T follicular helper cell (primary cell): ENCODE measurements at places on chromosomes 1 and 21.
A peak's percentile ranks its signal among the peaks of the same experiment; 100 is the strongest.

- no peak for DNase-seq
Measured at GRCh38 chr21:41453198-41453597, 27.2 kb downstream of the MX1 start.

DNA sequence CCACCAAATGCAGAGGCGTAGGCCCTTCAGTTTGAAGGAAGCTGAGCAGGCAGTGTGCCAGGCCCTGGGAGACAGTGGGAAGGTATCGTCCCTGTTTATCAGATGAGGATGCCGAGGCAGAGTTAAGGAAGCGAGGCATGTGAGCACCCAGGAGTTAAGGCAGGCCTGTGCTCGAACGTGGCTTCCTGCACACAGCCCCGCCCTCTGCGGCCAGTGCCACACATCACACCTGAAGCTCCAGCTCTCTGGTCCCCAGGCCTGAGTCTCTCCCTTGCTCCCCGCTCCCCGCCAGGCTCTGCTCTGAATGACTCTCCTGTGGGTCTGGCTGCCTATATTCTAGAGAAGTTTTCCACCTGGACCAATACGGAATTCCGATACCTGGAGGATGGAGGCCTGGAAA lies 32.1 kb downstream of the EPHX1 start:
- no peak for DNase-seq

- DNase-seq = no peak
Measured at GRCh38 chr21:17371450-17371849, 141.4 kb upstream of the CXADR start.

DNA sequence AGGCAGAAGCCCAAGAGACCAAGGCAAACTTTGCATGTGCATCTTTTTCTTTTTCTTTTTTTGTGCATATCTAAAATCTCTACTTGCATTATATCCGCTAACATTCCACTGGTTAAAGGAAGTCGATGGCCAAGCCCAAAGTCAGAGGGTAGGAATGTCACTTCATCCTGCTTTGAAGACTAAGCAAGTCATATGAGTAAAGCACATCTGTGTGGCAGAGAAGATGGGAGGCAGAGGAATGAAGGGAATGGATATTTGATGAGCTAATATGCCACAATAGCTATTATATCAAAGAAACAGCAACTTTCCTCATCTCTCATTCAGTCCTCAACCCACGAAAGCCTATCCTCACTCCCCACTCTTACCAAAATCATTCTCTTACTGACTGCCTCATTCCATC lies 59.3 kb downstream of the RNF220 start:
- DNase-seq = no peak

DNA sequence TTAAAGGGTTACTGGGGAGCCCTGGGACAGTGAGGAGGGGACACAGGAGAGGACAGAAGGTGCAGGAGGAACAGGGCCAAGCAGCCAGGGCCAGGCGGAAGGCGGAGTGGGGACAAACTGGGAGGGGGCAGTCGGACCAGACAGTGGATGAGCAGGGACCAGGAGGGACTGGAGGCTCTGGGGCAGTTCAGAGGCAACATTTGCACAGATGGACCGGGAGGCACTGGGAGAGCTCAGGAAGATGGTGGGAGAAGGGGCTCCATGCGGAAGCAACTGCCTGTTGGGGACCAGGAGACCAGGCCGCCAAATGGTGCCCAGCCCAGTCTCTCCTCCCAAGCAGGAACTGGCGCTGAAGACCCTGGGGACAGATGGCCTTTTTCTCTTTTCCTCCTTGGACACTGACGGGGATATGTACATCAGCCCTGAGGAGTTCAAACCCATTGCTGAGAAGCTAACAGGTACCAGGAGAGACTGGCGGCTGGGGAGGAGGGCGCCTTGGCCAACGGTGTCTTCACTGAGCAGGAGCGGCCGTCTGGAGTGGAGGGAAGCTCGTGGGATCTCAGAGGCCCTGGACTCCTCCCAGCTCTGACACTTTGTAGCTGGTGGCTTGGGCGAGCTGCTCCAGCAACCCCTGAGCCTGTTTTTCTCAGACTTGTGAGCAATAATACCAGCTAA lies 847 bp downstream of the SELENON start:
- no peak for DNase-seq

DNA sequence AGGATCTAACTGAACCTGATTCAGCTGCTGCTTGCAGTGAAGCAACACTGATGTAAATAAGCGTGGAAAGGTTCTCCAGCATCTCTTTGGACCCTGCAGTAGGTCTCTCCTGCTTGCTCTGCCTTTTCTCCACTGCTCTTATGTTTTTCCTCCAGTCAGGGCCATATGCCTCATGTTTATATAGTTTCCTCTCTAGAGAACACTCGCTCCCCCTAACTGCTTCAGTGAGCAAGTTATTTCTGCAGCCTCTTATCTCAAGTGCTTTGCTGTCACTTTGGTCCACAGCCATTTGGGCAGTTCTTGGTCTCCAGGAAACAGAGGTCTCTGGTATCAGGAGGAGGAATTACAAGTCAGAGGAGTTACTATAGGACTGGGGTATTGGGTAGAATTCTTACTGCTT lies 5.3 kb downstream of the PRUNE1 start:
- DNase-seq = no peak

GRCh38 chr1:2475571-2475970 lies 518 bp upstream of the PLCH2 start:
- DNase-seq = no peak

DNA sequence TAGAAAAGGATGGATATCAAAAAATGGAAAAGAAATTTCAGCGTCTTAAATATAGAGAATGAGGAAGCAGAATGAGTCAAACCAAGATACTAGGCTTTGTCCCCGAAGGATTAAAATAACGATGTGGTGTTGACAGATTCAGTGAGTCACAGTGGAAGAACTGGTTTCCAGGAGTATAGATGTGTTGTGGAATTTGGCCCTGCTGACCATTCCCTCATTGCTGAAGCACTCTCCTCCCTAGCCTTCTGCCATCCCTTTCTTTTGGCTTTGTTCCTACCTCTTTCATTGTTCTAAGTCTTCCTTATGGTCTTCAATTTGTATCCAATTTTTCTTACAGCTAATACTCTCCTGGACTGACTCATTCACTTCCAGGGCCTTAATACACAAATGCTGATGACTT lies 23.1 kb upstream of the USP25 start:
- no peak for DNase-seq

GRCh38 chr21:29870814-29871213 lies 69.0 kb downstream of the GRIK1 start:
- DNase-seq = no peak

DNA sequence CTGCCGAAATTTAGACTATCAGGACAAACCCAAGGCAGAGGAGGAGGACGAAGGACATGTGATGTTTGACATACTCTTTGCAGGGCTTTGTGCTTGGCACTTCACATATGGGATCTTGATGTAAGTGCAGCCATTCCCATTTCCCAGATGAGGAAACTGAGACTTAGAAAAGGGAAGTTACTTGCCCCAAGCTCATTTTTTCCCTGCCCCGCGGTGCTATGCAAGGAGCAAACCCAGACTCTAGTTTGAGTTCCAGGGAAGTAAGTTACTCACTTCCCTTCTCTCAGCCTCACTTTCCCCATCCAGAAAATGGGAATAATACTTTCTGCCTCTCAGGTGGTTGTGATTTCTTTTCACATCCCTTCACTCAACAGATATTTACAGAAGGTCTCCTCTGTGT lies 4.5 kb upstream of the FOXO6 start:
- no peak for DNase-seq

GRCh38 chr1:27536767-27537166 lies 46.8 kb upstream of the WASF2 start:
- DNase-seq = no peak

DNA sequence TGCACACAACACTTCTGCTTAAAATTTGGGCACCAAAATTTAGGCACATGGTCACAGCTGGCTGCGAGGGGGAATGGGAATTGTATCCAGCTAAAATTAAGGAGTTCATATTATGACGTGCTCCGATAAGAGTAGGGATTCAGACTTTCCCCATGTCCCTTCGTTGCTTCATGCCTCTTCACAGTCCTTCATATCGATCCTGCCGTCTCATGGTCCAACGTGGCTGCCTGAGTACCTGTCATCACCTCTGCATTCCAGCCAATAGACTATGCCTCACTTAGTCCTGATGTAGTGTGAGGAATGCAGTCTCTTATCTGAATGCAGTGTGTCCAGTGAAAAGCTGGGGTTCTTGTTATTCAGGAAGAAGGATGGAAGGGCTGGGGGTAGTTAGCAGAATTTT lies 108.6 kb downstream of the SIK1 start:
- no peak for DNase-seq

DNA sequence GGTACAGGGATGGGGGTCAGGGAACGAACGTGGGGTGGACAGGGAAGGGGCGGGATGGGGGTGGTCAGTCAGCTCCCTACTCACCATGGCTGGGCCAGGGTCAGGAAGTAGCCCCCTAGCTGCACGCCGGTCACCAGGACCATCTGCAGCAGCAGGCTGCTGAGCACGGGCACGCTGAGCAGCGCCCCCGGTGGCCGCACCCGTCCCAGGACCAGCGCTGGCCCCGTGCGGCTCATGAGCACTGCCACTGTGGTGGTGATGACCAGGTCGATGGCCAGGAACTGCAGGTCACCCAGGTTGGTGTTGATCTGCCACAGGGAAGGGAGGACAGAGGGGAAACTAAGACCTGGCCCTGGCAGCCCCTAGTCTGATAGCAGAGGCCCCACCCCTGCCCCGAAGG lies 6.5 kb upstream of the MFAP2 start:
- no peak for DNase-seq

DNA sequence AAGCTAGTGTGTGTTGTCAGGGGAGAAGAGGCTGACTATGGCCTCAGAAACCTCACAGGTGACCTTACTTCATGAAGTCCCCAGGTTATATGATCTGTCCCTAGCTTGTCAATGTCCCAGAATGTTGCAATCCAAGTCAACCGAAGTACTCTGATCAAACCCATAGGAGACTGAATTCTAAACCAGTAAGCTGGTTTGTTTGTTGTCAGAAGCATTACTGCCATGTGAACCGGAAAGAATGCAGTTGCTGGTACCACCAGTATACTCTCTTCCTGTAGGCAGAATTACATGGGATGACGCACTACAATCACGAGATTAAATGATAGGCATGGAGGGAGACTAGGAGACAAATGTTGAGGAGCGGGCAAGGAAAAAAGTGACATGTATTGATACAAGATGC lies 26.1 kb upstream of the MAN1A2 start:
- DNase-seq = no peak

- peak; percentile 85 for DNase-seq
Measured at GRCh38 chr1:150979092-150980056, 2.7 kb upstream of the ANXA9 start.

DNA sequence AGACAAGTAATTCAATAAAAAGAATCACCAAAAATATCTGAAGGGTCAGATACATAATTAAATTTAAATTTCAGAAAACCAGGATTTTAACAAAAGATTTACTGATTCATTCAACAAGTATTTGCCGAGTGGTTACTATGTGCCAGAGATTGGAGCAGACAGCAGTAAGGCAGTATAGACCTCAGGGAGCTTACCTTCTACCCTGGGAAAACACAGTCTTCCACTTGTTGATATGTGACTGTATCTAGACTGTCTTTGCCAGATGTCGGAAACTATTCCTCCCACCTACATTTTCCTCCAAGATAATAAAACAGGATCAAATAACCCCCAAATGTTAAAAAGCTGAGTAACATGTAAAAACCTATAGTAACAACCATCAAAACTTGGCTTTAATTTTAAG lies 6.2 kb downstream of the HNRNPR start:
- DNase-seq = no peak
